Activated naive CD8-positive, alpha-beta T cell treated with anti-CD3 and anti-CD28 coated beads for 36 hours (primary cell): ENCODE measurements at places on chromosomes 5 and 9. TPM values are rescaled to one million over a fixed set of nuclear protein-coding genes. Genes with fewer than 3 reads are reported as not detected.
A peak's percentile ranks its signal among the peaks of the same experiment; 100 is the strongest.

MTX3 gene
- total RNA-seq: 16.2 TPM

SLC6A18 gene
- total RNA-seq: not detected

DBH gene
- total RNA-seq: not detected

DNA sequence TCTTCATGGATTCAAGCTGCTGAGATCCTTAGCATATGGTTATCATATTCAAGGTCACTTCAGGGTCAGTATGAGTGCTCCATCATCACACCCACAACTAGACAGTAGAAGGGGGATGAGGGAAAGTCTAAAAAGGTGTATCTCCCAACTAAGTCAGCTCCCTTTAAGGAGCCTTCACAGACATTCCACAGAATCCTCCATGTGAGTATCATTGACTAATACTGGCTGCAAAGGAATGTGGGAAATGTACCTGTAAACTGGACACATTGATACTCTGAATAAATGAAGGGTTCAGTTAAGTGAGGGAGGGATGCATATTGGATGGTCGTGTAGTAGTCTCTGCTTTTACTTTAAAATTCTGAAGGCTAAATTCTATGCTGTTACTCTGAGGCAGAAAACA lies 330.7 kb downstream of the LRRC70 start:
- no peak for DNase-seq
- no peak overlapping the region for H3K27ac ChIP-seq
- no peaks in the 10 kb centered on the region for H3K27me3 ChIP-seq
- H3K4me3 ChIP-seq: no peak overlapping the region
- H3K4me1 ChIP-seq: no peaks in the 10 kb centered on the region
- no peaks in the 10 kb centered on the region for H3K36me3 ChIP-seq

DNA sequence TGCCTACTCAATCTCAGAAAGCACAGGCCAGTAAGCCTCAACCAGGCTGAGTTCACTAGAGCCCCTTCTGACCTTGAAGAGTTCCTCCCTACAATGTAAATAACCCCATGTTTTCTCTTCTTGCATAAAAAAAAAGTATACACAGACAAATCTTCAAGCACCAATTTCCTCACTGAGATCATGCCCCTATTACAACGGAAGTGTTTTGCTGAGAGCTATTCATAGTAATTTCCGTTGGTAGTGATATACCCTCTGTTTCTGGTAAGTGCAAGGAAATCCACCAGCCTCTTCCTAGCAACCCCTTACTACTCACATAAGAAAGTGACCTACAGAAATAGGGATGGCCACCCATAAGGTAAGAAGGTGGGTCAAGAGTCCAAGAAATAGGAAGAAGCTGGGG lies 76.4 kb upstream of the TARS1 start:
- no peaks in the 10 kb centered on the region for H3K36me3 ChIP-seq
- peaks cover 6% of the 10 kb centered on the region for H3K4me1 ChIP-seq
- H3K27ac ChIP-seq: no peak overlapping the region
- no peak for DNase-seq

DNA sequence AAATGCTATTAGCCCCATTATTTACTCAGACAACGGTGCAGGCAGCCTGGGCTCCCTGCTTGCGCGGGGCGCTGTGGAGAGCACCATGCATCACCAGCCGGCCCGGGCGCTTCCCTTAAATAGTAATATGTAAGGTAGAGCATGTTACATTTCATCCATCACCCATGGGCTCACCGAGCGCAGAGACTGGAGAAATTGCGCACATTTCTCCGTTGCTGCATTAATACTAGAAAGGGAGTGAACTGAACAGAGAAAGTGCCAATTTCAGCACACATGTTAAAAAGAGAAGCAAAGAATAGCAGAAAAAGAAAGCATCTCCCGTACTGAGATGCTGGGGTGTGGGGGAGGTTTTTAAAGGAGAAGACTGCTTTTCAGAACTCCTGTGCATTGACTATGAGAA lies 400.3 kb downstream of the ZSWIM6 start:
- no peak overlapping the region for H3K27ac ChIP-seq
- H3K27me3 ChIP-seq: peaks cover 42% of the 10 kb centered on the region
- H3K4me1 ChIP-seq: no peaks in the 10 kb centered on the region
- H3K36me3 ChIP-seq: no peaks in the 10 kb centered on the region
- H3K4me3 ChIP-seq: no peak overlapping the region
- DNase-seq: no peak

DNA sequence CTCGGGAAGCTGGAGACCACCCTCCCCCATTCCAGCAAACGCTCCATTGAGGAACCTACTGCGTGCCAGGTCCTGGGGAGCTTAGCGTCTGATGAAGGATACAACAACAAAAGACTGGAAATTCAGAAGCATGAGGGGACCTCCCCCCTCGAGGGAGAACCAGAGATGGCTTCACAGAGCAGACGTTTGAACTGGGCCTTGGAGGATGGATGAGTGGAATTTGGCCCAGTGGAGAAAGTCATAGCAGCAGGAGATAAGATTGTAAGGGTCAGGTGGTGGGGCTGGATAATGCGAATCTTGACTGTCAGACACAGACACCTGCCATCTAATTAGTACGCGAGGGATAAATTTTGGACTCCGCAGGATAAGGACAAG lies 1.2 kb upstream of the SLC25A51 start:
- H3K27ac ChIP-seq: no peak overlapping the region
- H3K4me1 ChIP-seq: peaks cover 21% of the 10 kb centered on the region
- no peak for DNase-seq
- H3K36me3 ChIP-seq: peaks cover 2% of the 10 kb centered on the region
- H3K27me3 ChIP-seq: no peaks in the 10 kb centered on the region

DNA sequence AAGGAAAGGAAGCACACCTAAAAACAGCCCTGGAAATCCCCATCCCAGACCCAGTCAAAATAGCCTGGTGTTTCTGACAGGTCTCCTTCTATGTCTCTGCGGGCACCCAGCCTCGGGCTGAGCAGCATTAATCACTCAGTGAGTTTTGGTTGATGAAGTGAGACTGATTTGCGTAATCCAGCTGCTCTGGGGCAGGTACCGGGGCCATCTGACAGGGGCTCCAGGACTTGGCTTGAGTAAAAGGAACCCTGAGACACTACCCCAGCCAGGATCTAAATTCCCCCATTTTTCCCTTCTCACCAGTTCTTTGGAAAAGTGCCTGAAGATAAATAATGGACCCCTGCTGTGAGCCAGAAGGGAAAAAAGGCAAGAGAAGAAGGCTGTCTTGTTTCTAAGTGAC lies 596 bp downstream of the SLC28A3 start:
- no peaks in the 10 kb centered on the region for H3K27me3 ChIP-seq
- no peaks in the 10 kb centered on the region for H3K4me1 ChIP-seq
- H3K27ac ChIP-seq: no peak overlapping the region
- no peak for DNase-seq

GRCh38 chr9:14056316-14056861 lies 257.6 kb downstream of the NFIB start:
- no peak overlapping the region for H3K27ac ChIP-seq
- no peaks in the 10 kb centered on the region for H3K4me1 ChIP-seq
- peaks cover 3% of the 10 kb centered on the region for H3K27me3 ChIP-seq
- DNase-seq: no peak

DNA sequence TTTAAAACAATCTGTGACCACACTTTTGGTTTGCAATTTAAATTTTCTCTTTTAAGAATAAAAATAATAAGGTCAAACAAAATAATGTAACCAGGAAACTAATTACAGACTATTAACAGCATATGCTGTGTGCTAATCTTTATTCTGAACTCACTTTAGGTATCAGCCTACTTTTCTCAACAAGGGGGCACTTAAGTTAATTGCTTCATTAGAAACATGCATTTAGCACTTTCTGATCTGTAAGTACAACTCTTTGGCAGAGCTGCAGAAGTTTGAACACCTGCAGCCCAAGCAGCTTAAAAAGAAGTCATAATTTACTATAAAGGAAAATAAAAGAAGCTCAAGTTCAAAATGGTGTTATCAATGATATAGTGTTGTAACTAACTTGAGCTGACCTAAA lies 21.7 kb downstream of the XRCC4 start:
- H3K27ac ChIP-seq: no peak overlapping the region
- no peaks in the 10 kb centered on the region for H3K27me3 ChIP-seq
- H3K4me1 ChIP-seq: peaks cover 1% of the 10 kb centered on the region
- no peak for DNase-seq
- H3K36me3 ChIP-seq: peaks cover 19% of the 10 kb centered on the region

DNA sequence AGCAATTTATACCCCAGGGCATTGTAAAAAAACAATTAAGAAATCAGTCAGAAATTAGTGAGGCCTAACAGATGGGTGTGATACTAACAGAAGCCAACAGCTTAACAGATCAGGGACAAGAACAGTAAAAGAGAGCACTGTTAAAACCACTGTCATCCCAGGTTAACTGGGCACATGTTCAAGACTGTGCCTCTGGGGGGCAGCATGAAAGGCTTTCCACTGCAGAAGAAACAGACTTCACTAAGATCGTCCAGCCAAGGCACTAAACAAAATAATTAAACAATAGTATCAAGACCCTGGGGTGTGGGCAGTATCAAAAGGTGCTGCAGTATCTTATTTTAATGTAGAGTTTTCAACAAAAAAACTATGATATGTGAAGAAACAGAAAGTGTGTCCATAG lies 43.5 kb downstream of the FBN2 start:
- no peak overlapping the region for H3K27ac ChIP-seq
- DNase-seq: no peak
- no peaks in the 10 kb centered on the region for H3K27me3 ChIP-seq

DNA sequence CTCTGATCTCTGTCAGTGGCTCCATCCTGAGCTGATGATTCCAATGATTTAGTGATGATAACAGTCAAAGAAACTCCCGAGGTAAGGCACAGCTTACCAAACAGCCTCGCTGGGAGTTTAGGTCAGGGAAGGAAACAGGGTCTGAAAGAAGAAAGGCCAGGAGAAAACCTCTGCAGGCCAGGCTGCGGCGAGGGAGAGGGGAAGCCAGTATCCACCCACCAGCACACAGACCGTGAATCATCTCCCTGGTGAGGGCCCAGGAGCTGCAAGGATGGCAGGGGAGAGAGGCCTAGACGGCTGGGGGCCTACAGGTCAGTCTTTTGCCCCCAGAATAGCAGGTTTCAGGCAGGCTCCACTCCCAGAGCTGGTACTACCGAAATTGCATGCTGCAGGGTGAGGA lies 590.5 kb downstream of the CCDC171 start:
- H3K36me3 ChIP-seq: no peaks in the 10 kb centered on the region
- no peak for DNase-seq
- H3K4me3 ChIP-seq: no peak overlapping the region
- no peaks in the 10 kb centered on the region for H3K27me3 ChIP-seq
- peaks cover 17% of the 10 kb centered on the region for H3K4me1 ChIP-seq

DNA sequence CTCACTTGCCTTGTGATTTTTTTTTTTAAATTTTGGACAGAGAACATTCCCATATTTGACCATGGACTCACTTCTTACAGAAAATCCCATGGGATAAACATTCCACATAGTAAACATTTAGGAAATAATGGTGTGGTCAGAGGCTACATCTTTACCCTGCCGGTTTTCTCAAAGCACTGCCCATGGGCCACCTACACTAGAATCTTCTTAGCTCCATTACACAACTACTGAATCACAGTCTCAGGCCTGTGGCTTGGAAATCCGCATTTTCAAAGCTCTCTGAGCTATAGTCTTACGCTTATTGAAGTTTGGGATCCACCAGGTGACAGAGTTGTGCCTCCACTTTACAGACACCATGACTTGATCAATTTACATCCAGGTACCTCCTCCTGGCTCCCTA lies 39.4 kb downstream of the ALG2 start:
- no peaks in the 10 kb centered on the region for H3K27me3 ChIP-seq
- H3K4me3 ChIP-seq: no peak overlapping the region
- H3K27ac ChIP-seq: peak overlapping the region; percentile 58
- no peak for DNase-seq

- H3K4me3 ChIP-seq: no peak overlapping the region
- no peaks in the 10 kb centered on the region for H3K27me3 ChIP-seq
- peak overlapping the region; percentile 52 for H3K27ac ChIP-seq
- H3K4me1 ChIP-seq: peaks cover 27% of the 10 kb centered on the region
- no peak for DNase-seq
- H3K36me3 ChIP-seq: peaks cover 48% of the 10 kb centered on the region
Measured at GRCh38 chr5:32129074-32129598, 45.0 kb downstream of the GOLPH3 start.

- no peaks in the 10 kb centered on the region for H3K27me3 ChIP-seq
- no peak overlapping the region for H3K4me3 ChIP-seq
- H3K36me3 ChIP-seq: no peaks in the 10 kb centered on the region
- H3K4me1 ChIP-seq: no peaks in the 10 kb centered on the region
- H3K27ac ChIP-seq: no peak overlapping the region
Measured at GRCh38 chr9:16664211-16664610, 206.3 kb downstream of the BNC2 start.

DNA sequence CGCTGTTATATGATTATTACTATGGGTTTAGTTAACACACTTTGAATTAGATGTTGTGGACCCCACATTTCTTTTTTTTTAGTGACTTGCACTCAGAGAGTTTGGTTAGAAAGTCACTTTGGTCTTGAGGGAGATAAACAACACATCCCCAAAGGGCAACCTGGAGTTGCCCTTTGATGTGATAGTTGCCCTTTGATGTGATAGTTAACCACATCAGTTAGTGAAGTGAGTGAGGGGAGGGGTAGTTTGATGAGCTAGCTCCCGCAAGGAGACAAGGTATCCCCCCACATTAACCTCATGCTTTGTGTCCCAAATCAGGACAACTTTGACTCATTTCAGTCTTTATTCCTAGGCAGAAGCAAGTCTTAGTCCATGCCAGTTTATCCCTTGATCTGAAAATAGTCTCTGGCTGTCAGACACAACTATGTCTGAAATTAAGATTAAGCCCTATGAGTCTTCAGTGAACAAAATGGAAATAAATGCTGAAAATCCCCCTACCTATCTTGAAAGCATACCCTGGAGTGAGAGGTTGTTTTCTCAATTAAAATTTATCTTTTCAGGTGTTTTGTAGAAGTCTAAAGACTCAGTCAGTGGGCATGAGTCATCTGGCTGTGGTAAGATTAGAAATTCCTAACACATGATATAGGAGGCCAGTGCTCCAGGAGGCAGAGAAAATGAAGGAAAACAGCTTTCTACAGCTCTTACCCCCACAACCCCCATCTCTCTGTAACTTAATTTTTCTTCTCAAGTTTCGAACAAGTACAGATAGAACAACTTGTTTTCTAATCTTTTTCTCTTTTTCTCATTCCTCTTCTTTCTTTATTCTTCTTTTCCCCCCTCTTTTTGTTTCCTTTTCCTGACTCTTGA lies 208.9 kb upstream of the DMRTA1 start:
- no peak overlapping the region for H3K4me3 ChIP-seq
- H3K36me3 ChIP-seq: no peaks in the 10 kb centered on the region
- no peak for DNase-seq

DNA sequence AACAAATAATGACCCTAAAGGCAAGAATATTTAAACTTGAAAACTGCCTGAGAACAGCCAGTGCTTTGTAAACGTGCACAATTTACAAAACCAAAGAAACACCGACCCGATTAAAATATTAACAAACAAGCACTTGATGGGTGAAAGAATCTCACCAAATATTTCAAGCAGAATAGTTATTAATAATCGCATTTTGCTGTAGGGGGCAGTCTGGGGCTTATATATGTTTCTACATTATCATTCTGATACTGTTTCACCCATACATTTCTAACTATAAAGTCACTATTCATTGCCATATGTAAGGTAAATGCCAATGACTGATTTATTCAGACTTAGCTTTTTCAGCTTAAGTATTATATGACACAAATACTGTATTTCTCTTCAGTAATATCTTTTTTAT lies 37.7 kb downstream of the UBAP2 start:
- no peak overlapping the region for H3K27ac ChIP-seq
- peaks cover 11% of the 10 kb centered on the region for H3K36me3 ChIP-seq
- no peak overlapping the region for H3K4me3 ChIP-seq
- no peak for DNase-seq
- H3K27me3 ChIP-seq: no peaks in the 10 kb centered on the region
